ENCODE measurements at places on chromosomes 5 and 9.

DNA sequence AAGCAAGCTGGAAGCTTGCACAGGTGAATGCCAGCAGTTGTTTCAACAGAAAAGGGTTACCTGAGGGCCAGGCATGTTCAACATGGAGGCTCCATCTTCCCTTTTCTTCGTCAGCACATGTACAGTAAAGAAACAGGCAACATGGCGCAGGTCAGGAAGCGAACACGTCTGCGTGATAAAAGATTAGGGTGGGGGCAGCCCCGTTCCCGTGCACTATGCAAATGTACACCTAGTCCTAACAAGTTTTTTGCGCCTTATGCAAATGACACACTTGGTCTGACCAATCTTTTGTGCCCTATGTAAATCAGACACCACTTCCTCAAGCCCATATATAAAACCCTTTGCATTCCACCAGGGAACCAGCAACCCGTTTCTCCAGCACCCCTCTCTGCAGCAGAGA is 452.1 kb upstream of the PTPRD start:
- no peak for DNase-seq

GRCh38 chr5:57802131-57802530 is 319.5 kb upstream of the ACTBL2 start:
- no peak for DNase-seq

- DNase-seq: no peak
Observed at GRCh38 chr9:99720455-99721050, 101.1 kb upstream of the NR4A3 start.

- DNase-seq: no peak
Observed at GRCh38 chr5:18920966-18921365, 1067.0 kb downstream of the CDH18 start.

GRCh38 chr9:3708751-3709150 is 182.9 kb upstream of the RFX3 start:
- no peak for DNase-seq

GRCh38 chr9:15244001-15244441 is 63.0 kb downstream of the TTC39B start:
- no peak for DNase-seq

DNA sequence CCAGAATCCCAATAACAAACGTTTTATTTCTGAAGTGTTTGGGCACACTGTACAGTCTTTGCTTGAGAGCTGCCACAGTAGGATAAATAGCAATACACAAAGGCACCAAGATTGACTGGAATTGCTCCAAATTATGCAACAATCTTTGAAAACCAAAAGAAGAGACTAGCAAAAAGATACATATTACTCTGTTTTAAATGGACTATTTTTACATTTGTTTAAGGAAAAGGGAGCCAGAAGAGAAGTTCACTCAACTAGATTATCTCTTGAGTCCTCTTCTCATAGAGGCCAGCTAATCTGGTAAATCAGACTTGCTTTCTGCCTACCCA is 385.0 kb upstream of the SLC30A5 start:
- no peak for DNase-seq

DNA sequence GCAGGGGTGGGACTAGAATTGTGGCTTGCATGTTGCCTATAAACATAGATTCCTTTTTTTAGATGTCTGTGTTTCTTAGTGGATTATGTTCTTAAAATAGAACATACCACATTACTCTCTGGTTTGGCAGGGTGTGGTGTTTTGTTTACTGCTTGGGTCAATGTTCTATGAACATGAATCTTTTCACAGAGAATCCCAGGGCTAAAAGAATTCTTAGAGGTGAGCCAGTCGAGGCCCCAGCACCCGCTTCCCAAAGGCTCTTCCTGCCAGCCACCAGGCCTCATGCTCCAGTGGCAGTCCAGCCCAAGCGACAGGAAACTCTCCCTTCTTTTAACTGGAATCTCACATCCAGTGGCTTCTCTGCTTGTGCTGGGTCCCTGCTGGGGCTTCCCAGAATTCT is 126.6 kb downstream of the C9orf152 start:
- no peak for DNase-seq

DNA sequence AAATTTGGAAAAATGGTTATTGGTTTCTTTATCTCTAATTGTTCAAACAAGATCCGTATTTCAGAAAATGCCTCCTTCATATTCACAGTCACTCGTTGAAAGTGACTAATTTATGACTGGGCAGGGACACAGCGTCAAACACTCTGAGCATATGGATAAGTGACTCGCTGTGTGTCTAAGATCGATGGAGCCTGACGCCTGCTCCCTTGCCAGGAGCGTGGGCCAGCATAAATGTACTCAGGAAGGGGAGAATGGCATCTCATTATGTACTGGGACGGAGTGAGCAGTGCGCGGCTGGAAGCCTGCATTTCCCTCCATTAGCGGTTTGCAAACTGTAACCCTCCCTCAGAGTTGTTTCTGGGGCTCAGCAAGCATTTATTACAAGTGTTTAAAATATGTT is 79.8 kb upstream of the CAST start:
- DNase-seq: no peak

DNA sequence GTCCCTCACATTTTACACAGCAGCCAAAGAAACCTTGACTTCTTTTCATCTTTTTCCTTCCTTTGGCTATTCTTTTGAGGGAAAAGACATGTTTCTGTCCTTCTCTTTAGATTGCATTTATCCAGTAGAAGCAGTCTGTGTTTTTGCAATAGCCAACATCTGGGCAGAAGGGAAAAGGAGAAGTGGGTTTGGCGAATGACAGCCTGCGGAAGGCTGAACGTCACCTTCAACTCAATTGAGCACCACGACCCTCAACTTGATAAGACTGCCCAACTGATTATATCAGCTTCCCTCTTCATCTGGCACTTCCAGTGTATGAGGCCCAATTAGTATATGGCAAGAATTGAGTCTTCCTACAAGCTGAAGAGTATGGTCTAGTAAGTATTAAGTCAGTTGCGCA is 1997.6 kb upstream of the WWC1 start:
- DNase-seq: no peak

GRCh38 chr9:102047549-102047948 is 309.1 kb upstream of the GRIN3A start:
- no peak for DNase-seq

DNA sequence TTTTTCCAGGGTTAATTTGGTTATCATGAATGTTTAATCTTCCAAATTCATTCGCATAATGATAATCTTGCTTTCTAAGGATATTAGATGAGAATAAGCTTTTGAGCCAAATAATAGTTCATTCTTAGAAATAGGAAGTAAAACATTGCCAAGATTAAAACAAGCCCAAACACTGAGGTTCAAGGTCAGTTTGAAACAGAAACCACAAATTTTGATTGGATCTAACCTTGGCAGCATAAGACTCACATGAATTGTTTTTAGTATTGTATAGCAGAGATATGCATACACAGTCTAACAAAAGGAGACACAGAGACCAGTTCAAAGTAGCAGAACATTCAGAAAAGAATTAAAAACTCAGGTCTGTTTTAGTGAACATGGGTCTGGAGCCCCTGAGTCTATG is 43.4 kb upstream of the VCAN start:
- DNase-seq: no peak

- no peak for DNase-seq
Observed at GRCh38 chr9:111094958-111095357, 56.7 kb upstream of the LPAR1 start.

DNA sequence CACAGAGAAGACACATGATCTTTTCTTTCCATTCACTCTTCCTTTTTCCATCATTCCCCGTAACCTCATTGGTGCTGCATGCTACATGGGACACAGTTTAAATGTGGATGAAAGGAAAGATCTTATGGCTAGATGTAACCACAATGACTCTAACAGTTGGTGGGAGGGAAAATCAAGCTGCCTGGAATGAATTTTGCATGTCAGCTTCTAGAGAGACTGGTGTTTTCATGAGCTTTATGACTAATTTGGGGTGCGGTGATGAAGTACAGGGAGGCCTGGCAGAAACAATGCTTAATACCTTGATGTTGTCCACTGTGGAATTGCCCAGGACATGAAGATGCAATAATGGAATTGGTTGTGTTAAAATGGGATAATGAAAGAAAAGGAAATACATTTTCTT is 55.9 kb upstream of the MYO10 start:
- no peak for DNase-seq

DNA sequence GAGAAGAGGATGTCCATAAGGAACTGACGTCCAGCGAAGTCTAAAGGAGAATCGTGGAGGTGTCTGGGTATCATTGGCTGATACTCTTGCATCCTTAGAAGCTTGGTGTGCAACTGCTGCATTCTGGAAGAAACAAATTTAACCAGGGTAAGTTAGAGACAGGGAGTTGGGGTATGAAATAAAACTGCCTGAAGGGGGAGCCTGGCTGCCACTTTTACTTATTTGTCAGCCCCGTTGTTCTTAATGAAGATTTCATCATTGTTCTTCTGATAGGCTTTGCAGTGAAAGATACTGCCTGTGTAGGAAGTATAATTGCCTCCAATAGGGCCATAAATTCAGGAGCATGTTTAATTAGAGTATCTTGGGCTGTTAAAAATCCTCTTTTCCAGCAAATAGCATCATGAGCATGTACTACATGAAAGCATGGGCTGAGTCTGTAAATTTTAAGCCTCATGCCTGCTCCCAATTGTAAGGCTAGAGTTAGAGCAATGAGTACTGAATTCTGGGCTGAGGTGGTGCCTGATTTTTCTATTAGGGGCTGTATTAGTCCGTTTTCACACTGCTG is 1264.5 kb upstream of the ACO1 start:
- no peak for DNase-seq

DNA sequence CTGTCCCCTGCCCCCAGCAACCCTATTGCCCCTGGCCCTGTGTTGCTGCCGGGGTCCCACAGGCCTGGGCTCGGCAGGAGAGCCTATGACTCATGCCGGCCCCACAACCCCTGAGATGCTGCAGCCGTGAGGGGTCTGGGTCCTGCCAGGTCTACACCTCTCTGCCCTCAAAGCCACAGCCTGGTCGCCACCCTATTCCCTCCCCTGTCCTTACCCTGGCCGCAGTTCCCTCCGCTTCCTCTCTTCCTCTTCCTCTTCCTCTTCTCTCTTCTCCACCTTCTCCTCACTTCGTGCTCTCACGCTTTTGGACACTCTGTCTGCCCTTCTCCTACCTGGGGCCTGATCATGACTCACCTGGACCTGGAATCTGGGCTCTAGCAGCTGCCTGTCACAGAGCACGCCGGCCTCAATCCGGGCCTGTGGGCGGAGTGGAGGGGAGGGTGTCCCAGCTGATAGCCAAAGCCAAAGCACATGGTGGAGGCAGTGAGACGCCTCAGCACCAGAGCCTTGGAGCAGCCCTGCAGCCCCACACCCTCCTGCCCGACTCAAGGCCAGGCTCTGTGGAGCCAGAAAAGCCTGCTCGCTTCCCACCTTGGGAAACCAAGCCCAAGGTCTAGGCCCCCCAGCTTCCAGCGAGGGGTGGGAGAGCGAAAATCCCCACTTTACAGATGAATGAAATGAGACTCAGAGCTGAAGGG is 26.8 kb upstream of the CSF1R start:
- DNase-seq: no peak

GRCh38 chr9:14650596-14650995 is 42.6 kb downstream of the ZDHHC21 start:
- no peak for DNase-seq

GRCh38 chr5:93189707-93190120 is 391.3 kb downstream of the NR2F1-AS1 start:
- no peak for DNase-seq

- no peak for DNase-seq
Observed at GRCh38 chr9:97954550-97954989, 16.6 kb upstream of the HEMGN start.

- no peak for DNase-seq
Observed at GRCh38 chr5:34535944-34536623, 120.0 kb upstream of the RAI14 start.

GRCh38 chr5:93087326-93087725 is 493.7 kb downstream of the NR2F1-AS1 start:
- DNase-seq: no peak

GRCh38 chr5:3518051-3518450 is 77.6 kb upstream of the IRX1 start:
- DNase-seq: no peak

DNA sequence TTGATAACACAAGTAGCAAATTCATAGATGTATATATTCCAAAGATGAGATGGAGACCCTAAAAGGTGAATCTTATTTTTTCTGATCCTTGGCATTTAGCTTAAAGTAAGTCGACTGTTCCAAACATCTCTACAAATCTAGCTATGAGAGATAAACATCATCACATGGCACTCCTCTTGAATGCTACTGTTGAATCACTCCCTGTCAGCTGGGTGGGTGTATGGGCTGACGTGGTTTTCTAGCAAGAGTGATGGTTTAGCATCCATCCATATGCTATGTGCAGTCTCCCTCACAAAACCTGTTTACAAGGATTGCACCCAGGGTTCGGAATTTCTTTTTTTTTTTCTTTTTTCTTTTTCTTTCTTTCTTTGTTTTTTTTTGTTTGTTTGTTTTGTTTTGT is 13.8 kb downstream of the ACO1 start:
- no peak for DNase-seq

DNA sequence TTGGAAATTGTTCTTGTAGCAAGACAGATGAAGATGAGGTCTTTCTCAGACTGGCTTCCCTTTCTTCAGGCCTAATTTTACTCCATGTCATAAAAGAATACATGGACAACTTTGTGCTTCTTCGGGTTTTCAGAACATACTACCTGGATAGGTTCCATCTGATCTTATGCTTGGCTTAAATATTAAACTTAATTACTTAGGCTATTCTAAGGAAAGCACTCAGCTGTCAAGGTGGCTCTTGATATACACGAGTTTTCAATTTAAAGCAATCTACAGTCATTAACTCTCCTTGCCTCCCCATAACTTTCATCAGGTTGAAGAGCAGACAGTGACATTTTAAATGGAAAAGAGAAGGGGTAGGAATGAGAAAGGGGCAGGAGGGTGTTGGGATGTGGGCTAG is 9.5 kb upstream of the PPP3R2 start:
- no peak for DNase-seq

DNA sequence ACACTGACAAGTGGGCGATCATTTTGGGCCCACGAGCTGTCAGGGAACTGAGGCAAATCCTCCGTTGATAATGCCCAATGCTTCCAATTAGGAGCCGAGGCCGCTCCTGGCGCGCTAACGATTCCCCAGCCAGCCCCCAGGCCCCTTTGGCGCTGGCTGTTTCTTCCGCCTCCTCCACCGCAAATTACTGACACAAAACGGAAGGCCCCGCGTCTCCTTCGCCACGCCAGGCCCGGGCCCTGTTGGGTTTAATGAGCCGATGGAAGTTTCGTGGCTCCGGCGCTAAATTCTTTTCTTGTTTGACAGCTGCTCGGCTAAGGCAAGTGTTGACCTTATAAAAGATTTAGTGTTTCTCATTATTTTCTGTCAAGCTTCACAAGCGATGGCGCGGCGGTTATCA is 25.7 kb upstream of the BARHL1 start:
- DNase-seq: no peak

- DNase-seq: no peak
Observed at GRCh38 chr9:101445353-101446029, 9.9 kb upstream of the ALDOB start.

Measured in stimulated activated CD8-positive, alpha-beta memory T cell treated with anti-CD3 and anti-CD28 coated beads, Interleukin-15, amount 100 ng/mL, for 24 hours (primary cell).